ENCODE measurements at places on chromosomes 7 and 10.
A peak's percentile ranks its signal among the peaks of the same experiment; 100 is the strongest.

DNA sequence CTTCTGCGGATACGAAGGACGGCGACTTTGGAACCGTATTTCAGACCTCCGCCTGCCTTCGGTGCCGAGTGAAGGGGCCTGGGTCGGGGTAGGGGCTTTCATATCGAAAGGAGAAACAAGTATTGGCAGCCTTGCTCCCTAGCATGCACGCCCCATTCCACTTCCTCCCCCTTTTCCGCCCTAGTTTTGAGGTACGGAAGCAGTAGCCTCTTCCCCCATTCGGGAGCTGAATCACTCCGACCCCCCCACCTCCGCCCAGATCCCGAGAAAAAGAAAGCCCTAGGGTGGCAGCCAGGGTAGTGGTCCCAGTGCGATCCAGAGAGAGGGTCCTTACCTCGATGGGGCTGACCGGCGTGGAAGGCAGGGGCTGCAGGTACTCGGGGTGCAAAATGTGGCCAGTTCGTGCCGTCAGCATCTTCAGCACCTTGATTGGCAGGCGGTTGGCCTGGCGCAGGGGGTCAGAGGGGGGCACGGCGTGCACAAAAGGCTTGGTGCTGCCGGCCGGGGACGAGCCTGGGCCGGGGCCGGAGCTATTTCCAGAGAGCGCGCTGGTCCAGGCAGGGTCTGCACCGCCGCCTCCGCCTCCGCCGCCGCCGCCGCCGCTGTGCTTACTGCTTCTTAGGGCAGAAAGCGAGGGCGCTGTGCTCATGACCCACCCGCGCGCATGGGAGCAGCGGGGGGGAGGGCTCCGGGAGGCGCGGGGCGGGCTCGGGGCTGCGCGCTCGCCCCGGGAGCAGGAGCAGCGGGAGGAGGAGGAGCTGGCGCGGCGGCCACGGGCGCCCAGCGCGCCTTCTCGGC, 594 bp downstream of the ZNF503 start:
- DNase-seq: peak; percentile 68

GRCh38 chr10:43689955-43690771, 41.5 kb upstream of the ZNF32 start:
- DNase-seq: peak; percentile 80

DNA sequence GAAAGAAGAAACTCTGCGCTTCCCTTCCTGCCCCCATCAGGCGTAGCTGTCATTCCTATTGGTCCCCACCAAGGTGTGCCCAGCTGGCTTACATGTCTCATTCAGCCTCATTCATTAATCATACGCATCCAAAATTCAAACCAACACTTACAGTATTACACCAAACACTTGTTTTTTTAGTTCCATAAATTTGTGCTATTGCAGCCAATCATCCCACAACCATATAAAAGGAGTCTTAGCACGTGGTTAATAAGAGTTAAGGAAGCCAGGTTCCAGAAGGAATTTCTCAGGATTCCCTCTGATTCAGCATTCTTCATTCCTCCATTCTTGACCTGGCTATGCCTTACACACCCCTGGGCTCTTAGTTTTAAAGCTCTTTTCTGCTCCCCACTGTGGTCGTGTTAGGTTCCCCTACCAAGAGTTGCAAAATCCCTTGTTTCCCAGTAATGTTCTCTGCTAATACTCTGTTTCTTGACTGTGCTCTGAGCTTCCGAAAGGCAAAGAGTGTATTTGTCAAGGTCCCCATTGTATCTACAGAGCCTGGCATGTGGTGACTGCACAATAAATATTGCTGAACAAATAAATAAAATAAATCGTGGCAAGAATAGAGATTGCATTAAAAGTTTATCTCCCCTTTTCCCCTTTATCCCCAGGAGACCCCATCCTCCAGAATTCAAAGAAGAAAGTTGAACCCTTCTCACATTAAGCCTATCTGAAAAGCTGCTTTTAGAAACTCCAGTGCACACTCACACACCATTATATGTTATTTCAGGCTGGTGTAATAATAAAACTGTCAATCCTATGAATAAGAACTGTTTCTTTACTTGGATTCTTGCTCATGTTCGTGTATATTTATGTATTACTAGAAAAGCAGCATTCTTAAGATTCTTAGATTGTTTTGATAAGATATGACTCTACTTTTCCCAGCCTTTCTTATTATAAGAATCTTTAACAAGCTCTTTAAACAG, 514.4 kb downstream of the INHBA start:
- peak; percentile 92 for DNase-seq

- DNase-seq: no peak
Observed at GRCh38 chr7:17882685-17883084, 57.6 kb downstream of the SNX13 start.

DNA sequence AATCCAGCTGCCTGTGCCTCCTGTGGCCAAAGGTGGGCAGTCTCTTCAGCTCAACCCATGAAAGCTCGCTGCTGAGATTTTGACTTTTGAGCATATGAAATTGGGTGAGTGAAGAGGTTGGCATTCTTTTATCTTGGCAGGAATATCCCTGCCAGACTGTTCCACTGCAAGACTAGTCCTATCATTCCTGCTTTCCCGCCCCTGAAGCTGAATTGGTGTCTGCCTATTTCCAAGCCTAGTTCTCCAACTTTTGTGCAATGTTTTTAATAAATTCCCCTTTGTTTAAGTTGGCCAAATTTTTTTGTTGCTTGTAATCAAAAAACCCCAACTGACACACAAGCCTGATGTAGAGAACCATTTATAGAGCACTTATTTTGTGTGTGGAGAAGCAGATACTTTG, 34.8 kb upstream of the BICC1 start:
- DNase-seq: peak; percentile 9

- DNase-seq: no peak
Observed at GRCh38 chr7:25996006-25996408, 156.0 kb upstream of the NFE2L3 start.

- DNase-seq: peak; percentile 83
Observed at GRCh38 chr7:74002474-74003017, 25.4 kb upstream of the ELN start.

DNA sequence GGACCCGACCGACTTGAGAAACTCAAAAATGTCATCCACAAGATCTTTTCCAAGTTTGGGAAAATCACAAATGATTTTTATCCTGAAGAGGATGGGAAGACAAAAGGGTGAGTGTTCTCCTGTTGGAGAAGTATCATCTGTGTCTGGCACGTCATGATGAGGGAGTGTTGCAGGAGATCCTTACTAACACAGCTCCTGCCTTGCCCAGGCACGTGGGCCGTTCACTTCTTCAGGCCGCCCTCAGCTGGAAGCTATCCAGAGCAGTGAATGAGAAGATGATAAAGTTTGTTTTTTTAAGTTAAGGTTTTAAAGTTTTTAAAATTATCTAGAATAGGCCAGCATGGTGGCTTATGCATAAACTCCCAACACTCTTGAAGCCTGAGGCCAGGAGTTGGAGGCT, 6.2 kb downstream of the EIF3B start:
- DNase-seq: no peak

DNA sequence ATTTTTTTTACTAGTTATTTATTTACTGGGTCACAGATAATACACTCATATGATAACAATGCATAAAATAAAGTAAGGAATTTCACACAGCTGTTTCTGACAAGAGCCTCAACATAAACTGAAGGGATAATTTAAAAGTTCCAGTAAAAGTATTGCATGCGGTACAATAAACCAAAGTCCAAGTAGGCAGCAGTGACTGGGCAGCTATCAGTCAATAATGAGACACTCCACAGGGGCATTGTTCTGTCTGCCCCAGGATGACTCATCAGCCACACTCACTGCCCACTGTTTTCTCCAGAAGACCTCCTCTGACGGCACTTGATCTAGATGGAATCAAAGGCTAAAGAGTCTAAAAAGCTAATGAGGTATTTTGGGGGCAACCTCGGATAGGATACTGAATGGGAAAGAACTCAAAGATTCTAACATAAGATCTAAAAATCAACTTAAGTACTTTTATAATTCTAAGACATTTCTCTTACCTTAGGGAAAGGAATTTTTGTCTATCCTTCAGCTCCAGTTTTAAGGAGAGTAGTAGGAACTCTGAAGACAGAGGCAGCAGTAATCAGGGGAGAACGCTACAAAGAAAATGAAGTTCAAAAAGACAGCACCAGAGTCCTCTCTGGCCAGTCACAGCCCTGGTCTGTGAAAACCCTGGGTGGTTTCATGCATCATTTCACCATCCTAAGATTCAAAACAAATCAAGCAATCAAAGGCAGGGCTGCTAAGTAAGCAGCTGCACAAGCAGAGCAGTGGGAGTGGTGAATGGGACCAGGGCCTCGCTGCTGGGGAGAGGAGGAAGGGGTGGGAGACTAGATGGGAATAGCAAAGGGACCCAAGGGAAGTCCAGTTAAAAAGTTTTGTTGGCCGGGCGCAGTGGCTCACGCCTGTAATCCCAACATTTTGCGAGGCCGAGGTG, 175.1 kb downstream of the AVL9 start:
- peak; percentile 75 for DNase-seq

GRCh38 chr7:118902600-118902999, 678.1 kb downstream of the ANKRD7 start:
- no peak for DNase-seq

DNA sequence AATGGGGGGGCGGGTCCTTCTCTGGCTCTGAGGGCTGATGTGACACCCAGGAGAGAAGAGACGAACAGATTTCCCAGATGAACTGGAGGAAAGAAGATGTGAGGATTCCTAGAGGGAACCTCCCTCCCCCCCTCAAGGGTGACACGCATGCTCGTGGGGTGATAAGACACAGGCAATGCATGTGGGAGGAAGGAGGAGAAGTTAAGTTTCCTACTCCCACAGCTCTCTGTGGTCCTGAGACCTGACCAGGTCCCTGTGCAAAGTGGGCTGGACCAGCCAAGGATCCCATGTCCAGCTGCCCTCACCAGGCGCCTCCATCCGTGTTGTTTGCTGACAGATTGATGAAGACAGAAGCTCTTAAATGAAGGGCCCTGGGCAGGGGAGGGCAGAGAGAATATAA, 112.6 kb downstream of the SH3PXD2A start:
- DNase-seq: no peak

GRCh38 chr10:64515970-64516699, 994.9 kb downstream of the REEP3 start:
- DNase-seq: no peak

DNA sequence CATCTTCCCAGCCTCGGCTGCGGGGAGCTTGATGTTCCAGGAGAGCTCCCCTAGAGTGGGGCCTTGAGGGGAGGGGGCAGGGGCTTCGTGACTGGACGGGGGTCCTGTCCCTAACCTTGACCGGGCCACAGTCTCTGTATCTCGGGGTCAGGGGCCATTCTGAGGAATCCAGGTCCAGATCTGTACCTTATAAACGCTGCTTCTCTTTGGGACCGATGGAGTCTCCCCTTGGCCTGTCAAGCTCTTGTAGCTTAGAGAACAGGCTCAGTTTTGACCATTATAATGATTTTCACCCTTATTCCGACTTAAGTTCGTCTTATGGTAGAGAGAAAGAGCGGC, 831 bp downstream of the ZKSCAN5 start:
- no peak for DNase-seq

DNA sequence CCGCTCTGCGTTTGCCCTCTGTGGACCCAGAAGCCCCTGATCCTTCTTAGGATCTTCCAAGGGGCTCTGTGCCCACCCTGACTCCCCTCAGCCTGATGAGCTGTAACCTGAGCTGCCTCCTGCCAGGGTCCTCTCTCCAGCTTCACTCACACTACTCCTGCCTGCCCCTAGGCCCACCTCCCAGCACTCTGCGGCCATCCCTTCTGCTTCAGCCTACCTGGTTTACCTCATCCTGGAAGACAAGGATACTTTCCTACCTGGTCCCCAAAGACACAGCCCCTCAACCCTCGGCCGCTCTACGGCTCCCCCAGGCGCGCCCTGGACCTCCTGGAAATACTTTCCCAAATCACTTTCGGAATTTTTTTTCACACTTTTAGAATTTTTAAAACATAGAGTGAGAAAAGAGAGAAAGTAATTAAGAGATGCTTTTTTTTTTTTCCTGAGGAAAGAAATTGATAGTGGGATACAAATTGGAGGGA, 6.4 kb upstream of the ZNF862 start:
- DNase-seq: no peak

- no peak for DNase-seq
Observed at GRCh38 chr10:70041016-70041415, 11.6 kb upstream of the MACROH2A2 start.

DNA sequence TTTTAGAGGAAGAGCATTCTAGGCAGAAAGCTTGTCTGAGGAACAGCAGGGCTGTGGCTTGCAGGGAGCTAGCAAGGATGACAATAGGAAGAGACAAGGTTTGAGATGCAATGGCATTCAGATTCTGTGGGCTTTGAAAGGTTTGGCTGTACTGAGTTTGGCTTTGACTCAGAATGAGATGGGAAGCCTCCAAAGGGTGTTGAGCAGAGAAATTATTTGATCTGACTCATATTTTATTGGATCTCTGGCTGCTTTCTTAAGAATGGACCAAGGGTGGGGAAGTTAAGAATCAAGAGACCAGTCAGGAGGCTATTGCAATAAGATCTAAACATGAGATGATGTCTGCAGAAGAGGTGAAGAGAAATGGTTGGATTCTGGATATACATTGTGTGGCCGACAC, 273.2 kb downstream of the CDK14 start:
- peak; percentile 4 for DNase-seq

DNA sequence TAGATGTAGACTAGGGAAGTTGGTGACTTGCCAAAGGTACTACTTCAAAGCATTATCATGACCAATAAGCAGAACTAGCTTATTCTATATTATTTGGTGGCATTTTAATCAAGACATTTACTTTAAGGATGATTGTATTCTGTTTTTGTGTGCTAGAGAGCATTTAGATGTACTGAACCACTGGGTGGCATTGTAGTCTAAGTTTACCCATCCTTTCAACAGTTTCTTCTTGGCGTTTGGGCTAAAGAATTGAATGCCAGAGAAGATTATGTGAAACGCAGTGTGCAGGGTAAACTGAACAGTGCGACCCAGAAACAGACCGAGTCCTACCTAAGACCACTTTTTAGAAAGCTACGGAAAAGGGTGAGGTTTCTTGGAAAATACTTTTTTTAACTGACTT, 26.8 kb downstream of the PRPF18 start:
- peak; percentile 67 for DNase-seq

- DNase-seq: no peak
Observed at GRCh38 chr10:103737735-103738367, 117.5 kb downstream of the SH3PXD2A start.

- DNase-seq: no peak
Observed at GRCh38 chr10:44564790-44565189, 179.9 kb upstream of the CXCL12 start.

- peak; percentile 92 for DNase-seq
Observed at GRCh38 chr10:61975391-61975932, 74.0 kb downstream of the ARID5B start.

DNA sequence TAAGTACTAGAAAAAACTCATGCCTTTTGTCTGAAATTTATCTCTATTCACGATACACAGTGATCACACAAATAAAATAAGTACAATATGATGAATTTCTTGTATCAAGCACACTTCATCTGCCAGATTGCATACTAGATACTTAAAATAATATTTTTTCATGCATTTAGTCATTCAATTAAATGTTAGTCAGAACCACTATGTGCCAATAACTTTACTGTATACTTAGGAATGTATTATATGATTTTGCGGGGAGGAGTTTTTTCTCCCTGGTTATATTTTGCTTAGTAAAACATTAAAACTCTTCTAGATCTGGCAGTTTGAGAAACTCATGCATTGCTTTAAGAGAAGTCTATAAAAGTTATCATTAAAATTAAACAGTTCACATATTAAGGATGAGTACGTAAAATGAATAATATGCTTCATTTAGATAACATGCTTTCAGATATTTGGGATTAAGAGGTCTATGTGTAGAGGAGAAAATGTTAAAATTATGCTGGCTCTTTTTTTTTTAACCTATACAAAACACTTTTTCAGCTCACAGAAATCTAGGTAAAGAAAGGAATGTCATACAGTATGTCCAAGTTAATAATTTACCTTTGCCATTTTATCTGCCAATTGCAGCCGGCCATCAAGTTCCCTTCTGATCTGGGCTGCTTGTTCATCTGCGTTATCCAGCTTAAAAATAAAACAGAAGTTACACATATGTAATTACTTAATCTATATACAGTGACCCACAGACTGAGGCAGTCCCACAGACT, 70.1 kb downstream of the RNF133 start:
- DNase-seq: no peak
